CD4-positive, alpha-beta T cell treated with Interleukin-4 for 1 hour (primary cell): ENCODE measurements at places on chromosomes 7 and 10.

GRCh38 chr7:6423942-6424701 lies 23.6 kb downstream of the DAGLB start:
- no peak for DNase-seq

DNA sequence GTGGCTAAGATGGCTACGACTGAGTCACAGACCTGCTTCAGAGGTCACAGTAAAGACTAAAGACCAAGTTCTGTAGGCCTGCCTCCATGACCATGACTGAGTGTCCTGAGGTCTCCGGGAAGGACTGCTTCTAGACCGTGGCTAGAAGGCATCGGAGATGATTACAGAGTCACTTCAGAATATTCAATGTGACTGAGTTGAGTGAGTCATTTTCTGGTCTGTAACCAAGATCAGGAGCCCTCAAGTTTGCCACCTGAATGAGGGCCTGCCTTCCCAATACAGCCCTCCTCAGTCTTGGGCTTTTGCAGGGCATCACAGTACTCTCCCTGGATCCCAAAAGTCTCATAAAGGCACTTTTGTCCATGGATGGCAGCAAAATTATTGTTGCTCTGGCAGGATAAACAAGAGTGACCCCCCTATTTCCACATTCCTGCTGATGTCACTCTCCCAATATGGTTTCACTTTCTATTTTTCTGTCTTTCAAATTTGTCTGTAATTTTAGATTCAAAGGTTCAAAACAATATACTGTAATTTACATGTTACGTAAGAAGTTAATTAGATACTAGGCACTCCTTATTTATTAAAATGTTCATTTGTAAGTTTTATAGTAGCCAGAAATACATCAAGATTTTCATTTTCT lies 47.7 kb upstream of the ZNF92 start:
- DNase-seq, result no peak

DNA sequence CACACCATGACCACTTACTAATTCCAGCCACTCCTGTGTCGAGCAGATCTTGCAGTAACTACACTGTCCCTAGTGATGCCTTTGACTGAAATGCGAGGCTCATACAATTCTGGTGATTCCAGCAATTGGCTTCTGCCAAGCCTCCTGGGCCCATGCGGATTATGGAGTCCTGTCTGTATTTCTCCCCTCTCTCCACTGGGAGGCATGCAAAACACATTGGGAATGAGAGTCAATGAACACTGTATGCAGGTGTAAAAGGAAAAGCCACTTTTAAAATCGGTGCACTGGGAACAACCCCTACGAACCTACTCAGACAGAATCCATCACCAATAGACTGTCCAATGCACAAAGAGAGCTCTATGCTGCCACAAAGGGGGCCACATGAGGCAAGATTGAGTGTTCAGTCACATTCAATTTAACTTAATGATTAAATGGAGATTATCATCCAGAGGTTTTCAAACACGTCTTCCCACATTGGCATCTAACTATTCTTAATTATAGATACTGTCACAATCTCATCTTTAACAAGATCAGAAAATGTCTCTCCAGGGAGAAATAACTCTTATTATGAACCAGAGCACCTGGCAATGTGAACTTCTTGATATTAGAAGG lies 550.6 kb downstream of the GLRX3 start:
- no peak for DNase-seq

- no peak for DNase-seq
Measured at GRCh38 chr7:55488804-55489340, 83.4 kb downstream of the VOPP1 start.

DNA sequence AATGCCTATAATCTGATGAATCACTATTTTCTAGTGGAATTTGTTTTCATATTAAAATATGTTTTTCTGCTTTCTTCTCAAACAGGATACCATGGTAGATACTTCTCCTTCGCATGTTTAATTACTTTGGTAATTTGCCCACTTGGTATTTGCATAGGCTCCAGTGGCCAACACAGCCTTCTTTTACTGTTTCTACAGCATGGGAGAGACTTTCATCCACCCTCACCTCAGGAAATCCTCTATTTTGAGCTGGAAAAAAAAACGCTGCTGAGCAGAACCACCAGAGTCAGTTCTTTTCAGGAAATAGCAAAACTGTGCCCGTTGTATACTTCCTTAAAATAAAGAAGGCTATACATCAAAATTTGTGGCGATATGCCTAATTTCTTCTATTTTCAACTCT lies 213.3 kb downstream of the MDFIC start:
- no peak for DNase-seq

DNA sequence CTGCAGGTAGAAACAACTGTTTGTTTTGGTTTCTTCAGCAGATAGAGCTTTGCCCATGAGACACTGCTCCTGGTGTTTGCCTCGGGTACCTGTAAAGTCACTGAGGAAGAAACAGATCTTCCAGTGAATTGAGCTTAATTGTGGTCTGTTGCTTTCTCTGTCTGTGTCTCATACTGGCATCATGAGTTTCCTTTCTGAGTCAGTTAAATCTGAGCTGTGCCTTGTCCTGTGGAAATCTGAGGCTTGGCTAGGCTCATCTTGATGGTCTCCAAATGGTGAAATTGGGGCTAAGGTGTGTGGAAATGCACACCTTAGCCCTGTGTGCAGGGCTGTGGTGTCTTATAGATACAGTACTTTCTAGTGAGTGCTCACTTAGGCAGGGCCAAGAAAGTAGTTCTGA lies 67.4 kb downstream of the GBF1 start:
- DNase-seq, result no peak

- DNase-seq, result no peak
Measured at GRCh38 chr10:29482591-29483431, 152.0 kb downstream of the SVIL start.

DNA sequence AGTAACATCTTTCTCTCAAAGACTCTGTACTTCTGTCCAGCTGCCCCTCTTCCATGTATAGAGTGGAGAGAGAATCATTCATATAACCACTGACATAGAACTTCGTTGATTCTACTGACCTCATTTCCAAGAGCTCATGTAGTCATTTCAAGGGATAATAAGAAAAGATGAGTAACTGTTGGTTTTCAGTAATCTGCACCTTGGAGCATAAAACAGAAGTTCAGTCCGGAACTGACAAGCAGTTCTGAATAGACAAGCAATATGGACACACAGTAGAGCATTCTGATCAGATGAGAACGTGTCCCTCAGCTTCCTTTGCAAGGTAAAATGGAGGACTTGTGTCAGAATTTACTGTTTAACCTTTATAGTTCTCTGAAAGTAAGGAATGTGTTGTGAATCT lies 847.1 kb downstream of the REEP3 start:
- no peak for DNase-seq

DNA sequence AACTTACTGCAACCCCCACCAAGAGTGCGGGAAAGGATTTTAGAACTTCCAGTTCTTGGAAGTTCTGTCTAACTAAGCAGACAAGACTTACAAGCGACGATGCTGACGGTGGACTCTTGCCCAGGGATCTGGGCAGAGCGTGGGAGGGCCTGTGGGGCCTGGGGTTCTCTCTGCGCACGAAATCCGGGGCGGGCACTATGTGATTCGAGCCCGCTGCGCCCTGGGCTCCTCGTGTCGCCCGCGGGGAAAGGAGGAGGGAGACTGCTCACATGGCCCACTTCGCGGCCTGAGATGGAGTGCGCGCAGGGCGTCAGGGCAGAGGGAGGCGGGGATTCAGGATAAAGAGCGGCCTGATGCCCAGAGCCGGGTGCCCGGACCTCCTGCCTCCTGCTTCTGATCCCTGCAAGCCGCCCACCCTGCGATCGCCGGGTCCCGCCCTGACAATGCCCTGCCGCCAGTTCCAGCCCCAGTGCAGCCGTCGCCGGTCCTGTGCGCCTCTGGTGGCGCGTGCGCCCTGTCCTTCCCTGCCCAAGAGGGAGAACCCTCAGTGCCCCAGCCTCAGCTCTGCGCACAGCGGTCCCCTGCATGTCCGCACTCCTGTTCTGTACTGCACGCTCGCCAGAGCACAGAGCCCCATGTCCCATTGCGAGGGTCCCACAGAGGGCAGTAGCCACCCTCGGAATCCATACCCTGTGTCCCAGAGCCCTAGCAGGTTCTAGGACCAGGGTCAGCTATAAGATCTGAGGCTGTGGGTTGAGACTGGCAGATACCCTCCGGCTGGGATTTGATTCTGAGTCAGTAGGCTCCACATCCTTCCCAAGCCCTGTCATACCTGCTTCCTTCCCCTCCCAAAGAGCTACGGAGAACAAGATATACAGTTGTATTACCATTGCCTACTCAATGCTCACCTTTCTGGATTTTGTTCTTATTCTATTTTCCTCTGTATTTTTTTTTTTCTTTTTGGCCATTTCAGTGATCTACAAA lies 99.4 kb upstream of the TMEM106B start:
- peak; percentile 14 for DNase-seq

DNA sequence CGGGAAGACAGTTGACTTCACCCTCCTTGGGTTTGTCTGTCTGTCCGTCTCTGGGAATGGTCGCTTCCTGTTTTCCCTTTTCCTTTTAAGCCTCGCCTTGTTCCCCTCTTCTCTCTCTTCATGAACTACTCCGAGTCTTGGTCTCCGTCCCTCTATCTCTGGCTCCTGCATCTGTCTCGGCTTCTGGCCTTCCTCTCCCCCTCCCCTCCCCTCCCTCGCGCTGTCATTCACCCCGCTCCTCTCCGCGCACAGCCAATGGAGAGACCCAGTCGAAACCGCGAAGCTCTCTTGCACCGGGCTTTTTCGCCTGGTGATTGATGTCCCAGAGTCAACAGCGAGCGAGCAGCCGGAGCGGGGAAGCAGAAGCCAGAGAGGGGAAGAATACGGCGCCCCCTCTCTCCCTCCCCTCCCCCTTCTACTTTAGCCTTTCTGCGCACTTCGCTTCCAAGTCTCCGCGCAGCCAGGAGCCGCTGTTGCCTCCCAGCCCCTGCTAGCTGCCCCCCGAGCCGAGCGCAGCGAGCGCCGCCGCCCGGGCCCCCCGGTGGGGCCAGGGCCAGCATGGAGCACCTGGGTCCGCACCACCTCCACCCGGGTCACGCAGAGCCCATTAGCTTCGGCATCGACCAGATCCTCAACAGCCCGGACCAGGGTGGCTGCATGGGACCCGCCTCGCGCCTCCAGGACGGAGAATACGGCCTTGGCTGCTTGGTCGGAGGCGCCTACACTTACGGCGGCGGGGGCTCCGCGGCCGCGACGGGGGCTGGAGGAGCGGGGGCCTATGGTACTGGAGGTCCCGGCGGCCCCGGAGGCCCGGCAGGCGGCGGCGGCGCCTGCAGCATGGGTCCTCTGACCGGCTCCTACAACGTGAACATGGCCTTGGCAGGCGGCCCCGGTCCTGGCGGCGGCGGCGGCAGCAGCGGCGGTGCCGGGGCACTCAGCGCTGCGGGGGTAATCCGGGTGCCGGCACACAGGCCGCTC lies at the start of gene TLX1:
Gene TLX1, plus strand, starts transcription at position 317 of the 978 bp plus-strand sequence. Its CDS starts 242 bp downstream, at position 559.
- no peak for DNase-seq

DNA sequence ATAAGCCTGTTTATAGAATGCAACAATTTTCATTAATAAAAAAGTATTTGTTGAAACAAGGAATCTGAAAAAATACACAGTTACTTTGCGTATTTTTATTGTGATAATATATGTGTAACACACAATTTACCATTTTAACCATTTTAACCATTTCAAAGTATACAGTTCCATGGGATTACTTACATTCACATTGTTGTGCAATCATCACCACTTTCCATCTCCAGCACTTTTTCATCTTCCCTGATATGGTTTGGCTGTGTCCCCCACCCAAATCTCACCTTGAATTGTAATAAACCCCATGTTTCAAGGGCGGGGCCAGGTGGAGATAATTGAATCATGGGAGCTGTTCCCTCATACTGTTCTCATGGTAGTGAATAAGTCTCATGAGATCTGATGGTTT lies 61.3 kb upstream of the GLCCI1 start:
- DNase-seq, result no peak

DNA sequence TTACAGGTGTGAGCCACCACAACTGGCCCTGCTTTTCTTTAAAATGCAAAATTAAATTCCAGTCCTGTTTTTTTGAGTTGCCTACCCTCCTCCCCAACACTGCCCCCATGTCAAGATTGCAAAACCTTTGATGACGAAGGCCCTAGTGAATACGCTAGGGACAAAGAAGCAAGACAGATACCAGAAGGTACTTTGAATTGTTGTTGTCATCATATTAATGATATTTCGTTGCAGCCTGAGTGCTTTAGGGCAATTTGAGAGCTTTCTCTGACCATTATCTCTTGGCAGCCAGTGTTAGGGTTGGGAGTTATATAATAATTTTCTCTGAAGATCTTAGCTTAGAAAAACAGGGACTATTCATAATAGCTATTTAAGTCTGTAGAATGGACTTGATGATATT lies 7.1 kb downstream of the CCSER2 start:
- no peak for DNase-seq

GRCh38 chr7:102066476-102066875 lies 220.2 kb upstream of the SH2B2 start:
- no peak for DNase-seq

GRCh38 chr7:74494076-74494548 lies 40.4 kb downstream of the GTF2IRD1 start:
- no peak for DNase-seq

- DNase-seq, result peak; percentile 83
Measured at GRCh38 chr10:70602665-70603448, at the start of gene PRF1. Gene PRF1, minus strand, starts transcription at chr10:70602741. Its CDS starts 1,839 bp downstream, at chr10:70600902.

DNA sequence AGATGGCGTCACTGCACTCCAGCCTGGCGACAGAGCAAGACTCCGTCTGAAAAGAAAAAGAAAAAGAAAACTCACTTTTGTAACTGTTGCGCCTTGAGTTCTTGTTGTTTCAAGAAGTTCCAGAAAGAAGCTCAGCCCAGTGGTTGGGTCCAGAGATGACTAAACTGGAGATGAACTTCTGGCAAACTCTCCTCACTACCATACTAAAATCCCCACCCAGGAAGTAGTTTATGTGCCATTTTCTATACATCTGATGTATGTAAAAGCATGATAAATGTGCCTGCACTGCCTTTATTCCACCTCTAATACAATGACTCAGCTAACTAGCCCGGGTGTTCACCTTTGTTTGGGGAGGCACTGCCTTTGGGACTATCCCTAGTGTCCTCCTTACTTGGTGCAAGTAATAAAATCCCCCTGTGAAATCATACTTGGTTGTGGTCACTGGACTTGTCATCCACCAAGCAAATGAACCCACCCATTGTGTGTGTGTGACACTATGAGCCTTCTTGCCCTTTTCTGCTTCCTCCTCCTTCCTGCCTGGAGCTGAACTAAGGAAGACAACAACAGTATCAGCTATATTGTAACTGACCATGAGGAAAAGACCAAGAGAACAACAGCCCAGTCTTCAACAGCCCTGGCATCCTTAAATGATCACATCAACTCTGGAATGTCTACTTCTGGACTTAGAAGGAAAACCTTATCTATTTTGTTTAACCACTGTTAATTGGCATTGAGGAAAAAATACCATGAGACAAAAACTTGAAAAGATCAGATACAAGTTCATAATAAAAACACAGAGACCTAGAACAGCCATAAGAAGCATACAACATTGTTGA lies 33.6 kb downstream of the JMJD1C start:
- no peak for DNase-seq

- peak; percentile 39 for DNase-seq
Measured at GRCh38 chr7:38280707-38281106, 7.3 kb upstream of the TARP start.

- no peak for DNase-seq
Measured at GRCh38 chr7:134718211-134718875, 61.1 kb upstream of the CALD1 start.
